ENCODE measurements at places on chromosomes 2 and 18.
A peak's percentile ranks its signal among the peaks of the same experiment; 100 is the strongest.

DNA sequence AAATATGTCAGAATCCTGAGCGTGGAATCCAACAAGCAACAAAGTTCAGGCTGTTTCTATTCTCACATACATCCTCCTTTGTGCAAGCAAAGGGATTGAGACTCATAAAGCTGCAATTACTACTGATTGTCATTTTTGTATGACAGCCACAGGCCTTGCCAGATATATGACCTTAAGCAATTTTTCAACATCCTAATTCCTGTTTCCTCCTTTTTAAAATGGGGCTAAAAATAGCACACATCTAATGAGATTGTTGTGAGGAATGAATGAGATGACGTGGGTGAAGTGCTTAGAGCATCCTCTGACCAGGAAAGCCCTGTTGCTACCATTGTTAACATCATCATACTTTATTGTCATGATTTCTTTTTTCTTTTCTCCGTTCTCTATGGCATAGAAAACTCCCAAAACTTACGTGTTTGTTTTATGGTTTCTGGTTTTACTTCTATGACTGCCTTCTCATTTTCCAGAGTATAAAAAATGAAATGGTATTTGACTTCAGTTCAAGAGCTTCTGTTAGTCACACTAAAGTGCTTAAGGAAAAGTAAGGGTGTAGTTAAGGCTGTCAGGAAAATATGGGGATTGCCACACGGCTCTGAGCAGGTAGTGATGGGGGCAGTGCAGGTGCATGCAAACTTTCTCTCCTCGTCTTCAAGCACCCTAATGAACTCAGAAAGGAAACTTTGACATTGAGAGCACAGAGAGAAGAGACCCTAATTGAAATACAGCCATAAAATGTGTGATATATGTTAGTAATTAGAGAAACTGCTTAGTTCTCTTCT is 590.6 kb upstream of the NETO1 start:
- no peak for DNase-seq

GRCh38 chr2:200471928-200472645 is 37.8 kb downstream of the KCTD18 start:
- no peak for DNase-seq

DNA sequence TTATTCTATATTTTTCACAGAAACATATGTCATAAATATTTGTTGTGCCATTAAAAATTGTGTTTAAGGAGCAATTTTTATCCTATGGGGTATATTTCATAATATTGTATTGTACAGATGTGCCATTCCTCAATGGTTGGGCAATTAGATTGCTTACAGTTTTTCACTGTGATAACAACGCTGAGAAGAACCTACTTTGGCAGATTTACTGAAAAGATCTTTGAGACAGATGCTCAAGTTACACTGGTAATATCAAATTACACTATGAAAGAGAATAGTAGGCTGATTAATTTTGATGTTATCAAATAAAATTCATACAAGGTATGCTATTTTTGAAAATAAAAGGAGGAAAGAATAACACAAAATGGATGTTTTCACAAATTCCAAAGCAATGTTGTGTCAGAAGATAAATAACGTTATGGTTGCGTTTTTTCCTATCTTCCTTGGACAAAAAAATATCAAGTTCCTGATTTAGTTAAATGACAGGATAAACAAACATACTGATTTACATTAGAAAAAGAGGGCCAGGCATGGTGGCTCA is 335.1 kb upstream of the ZNF521 start:
- DNase-seq, result no peak

DNA sequence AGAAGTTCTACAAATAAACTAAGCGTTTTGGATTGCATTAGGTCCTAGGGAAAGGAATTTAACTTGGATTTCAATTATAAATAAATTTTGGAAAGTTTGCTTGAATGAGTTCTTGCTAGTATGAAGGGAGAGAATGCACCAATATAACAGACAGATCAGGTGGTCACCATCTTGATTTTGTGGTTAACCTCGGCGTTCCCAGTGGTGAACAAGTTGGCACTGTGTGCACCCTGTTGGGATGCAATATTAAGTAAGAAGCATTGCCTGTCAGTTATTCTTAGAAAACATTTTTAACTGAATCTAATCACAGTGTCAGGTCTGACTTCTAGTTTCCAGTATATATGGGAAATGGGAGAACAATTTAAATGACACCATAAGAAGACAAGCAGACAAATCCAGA is 673.4 kb downstream of the SLC4A3 start:
- DNase-seq, result no peak

DNA sequence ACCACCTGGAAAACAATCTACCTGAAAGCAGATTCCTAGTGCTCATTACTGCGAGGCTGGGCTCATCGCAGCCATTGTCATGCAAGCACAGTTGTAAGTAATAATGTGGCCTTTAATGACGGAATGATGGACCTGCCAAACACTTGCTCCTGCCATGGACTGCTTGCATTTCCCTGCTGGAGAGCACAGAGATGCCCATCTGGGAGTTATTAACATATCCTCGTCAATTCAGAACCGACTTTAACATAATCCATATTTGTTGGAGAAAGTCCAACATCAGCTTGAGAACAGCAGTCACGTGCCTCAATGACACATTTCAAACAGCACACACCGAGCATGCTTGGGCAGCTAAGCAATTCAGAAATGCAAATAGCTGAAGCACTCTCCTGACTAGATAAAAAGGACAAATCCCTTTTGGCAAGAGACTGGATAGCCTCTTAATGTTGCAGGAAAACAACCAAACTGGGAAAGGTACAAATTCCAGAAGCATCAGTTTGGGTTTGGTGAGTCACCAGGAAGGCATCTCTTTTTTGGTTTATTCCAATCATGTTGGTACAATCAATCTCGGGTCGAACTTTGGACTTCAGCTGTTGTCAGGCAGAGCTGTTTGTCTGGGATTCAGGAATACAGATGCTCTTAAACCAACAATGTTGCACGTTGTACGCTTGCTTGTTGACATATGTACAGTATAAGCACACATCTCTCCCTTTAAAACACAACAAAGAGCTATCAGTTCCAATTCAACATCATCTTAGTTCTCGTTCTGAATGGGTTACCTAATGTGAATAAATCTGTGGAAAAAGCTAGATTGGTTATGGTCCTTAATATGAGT is 395.8 kb downstream of the LNPK start:
- DNase-seq, result no peak

GRCh38 chr18:46950064-46950656 is 32.8 kb downstream of the KATNAL2 start:
- DNase-seq, result peak; percentile 23

GRCh38 chr18:56568986-56569385 is 69.4 kb downstream of the TXNL1 start:
- DNase-seq, result no peak

- DNase-seq, result no peak
These were observed 27.9 kb downstream of the EPG5 start for GRCh38 chr18:45939236-45939635.

DNA sequence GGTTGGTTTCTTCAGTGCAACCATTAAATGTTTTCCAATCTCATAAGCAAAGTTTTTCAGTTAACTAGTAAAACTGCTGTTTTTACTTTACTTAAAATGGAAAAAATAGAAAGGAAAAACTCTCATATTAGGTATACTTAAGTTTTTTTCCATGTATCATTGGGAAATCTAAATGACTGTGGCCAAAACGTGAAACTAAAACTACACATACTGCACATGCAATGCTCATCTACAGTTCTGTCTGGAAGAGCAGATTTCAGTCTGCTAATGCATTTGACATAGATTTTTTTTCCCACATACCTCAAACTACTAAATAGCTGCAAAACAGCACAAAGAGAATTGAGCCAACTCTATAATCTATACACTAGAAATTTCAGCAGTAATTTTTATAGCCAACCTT is 62.6 kb downstream of the COL5A2 start:
- DNase-seq, result no peak

DNA sequence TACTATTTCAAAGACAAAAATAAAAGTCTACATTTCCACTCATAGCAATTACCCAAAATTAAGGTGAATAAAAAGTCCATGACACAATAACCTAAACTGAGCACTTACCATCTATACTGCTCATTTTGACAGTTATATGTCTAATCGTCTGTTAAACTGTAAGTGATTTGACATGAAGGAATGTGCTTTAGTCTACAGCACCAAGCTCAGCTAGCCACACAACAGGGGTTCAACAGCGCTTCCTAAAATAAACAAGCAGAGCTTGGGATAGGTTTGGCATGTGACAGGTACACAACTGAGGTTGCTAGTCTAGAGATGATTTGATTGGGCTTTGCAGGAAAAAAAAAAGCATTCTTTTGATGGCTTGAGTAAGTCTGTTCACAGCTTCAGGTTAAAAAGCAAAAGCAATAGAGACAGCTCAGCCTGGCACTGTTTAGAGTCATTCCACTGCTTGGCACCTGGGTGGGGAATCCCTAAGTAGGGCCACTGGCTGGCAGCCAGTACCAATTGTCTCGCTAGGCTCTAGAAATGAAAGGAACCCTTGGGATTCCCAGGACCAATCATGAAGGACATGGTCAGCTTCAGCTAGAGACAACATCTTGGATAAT is 78.6 kb downstream of the BARD1 start:
- DNase-seq, result no peak

GRCh38 chr2:43563679-43564078 is 32.2 kb downstream of the THADA start:
- no peak for DNase-seq

- no peak for DNase-seq
These were observed 114.1 kb upstream of the MYCN start for GRCh38 chr2:15826273-15826717.

- no peak for DNase-seq
These were observed 38.6 kb downstream of the SNED1 start for GRCh38 chr2:241036964-241037421.

GRCh38 chr2:195044801-195045200 is 612.2 kb upstream of the SLC39A10 start:
- DNase-seq, result no peak

DNA sequence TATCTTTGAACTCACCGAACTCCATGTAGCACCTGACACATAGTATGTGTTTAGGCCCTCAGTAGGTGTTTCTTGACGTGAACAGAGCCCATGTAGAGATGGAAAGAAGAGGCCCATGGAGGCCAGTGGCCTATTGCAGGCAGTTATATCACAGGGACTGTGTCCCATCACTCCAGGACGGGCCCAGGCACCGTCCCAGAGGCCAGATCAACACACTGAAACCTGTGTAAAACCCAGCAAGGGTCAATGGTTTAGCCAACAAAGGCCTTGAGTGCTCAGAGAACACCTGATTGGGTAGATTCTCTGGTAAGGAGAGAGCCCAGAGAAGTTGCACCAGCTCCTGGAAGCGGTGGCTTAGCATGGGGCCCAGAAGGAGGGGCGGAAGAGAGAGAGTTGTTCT is 82.8 kb downstream of the INHBB start:
- DNase-seq, result no peak

All from NCI-H1694 treated with DMSO at 0.1 percent for 48 hours (cell line).